ENCODE measurements at places on chromosomes 16 and 17. TPM values are rescaled to one million over a fixed set of nuclear protein-coding genes. Genes with fewer than 3 reads are reported as not detected.

DNA sequence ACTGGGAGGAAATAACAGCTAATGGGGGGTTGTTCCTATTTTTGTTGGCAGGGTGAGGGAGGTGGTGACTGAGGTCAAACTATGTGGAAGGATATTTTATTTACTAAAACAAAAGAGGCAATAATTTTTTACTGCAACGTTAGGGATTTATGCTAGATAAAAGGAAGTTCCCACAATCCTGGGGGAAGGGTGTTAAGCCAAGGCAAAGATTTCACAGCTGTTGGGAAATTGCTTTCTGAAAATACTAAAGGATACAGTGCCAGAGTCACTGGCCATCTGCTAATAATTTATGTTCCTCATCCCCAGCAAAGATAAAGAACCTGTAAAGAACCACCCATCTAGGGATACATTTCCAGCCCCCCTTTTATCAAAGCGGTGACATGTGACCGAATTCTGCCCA, 756.0 kb upstream of the RBFOX1 start:
- no peak for DNase-seq

- DNase-seq = no peak
Observed at GRCh38 chr16:22677024-22677830, 136.7 kb upstream of the HS3ST2 start.

DNA sequence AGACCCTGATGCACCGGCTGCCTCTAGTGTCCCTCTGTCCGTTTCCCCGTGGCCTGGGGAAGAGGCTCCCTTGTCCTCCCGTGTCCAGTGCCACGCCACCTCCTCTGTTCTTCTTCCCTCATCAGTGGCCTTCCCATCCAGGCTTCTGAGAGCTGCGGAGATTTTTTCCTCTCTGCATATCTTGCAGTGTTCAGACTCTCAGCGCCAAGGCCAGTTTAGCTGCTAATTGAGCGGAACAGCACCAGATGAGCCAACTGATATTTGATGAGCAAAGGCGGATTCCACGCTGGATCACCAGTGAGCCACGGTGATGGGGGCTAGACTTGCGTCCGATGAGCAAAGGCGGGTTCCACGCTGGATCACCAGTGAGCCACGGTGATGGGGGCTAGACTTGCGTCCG, 257.6 kb downstream of the FOXL1 start:
- DNase-seq = no peak

GRCh38 chr17:32565401-32565800, 78.6 kb downstream of the CDK5R1 start:
- no peak for DNase-seq

- no peak for DNase-seq
Observed at GRCh38 chr16:1791256-1791942, 2.1 kb downstream of the IGFALS start.

- DNase-seq = peak; percentile 74
Observed at GRCh38 chr17:38510421-38511149, 82.3 kb downstream of the ARHGAP23 start.

GRCh38 chr17:3594051-3594800, 15.0 kb downstream of the TRPV1 start:
- DNase-seq = peak; percentile 53

- DNase-seq = peak; percentile 96
Observed at GRCh38 chr16:86566601-86566965, at the start of gene FOXC2. Gene FOXC2 (plus strand): TSS chr16:86566829. CDS start chr16:86567336, 507 bp downstream.

DNA sequence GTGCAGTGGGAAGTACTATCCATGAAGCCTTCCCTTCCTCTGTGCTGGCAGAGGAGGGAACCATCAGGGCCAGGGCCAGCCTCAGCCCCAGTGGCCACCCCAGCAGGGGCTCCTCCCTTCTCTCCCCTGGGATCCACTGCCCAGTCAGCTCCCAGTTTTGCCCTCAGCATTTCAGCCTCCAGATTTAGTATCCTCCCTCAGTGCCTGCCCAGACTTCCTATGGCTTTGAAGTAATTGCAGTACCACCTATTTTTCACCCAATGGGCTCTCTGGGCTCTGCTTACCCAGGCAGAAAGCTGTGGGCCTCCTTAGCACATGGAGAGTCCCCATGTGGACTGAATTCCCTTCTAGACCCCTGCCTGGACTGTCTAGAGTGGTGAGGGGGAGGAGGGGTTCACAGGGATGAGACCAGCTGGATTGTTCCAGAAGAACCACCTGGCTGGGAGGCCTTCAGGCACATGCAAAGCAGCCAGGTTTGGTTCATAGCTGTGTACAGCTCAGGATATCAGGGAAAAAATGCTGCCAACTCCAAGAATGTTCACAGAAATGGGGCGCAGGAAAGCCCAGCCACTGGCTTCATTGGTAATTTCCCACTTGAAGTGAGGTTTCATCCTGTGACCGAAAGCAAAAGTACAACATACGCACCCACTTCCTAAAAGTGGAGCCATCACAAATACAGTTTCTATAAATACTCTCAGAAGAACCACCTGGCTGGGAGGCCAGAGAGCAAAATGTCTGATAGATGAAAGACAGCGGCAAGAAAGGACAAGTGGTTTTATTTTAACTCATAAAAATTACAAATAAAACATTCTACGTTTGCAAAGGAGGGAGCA, 15.2 kb upstream of the HERPUD1 start:
- no peak for DNase-seq

DNA sequence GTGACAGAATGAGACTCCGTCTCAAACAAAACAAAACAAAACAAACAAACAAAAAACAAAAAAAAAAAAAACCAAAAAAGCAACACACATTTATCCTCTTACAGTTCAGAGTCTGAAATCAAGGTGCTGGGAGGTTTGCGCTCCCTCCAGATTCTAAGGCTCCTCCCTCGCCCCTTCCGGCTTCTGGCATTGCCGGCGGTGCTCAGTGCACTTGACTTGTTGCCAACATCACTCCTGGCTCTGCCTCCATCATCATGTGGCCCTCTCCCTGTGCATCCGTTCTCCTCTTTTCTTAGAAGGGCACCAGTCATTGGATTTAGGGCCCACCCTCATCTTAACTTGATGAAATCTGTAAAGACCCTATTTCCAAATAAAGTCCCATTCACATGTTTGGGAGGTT, 73.8 kb downstream of the RBFOX3 start:
- no peak for DNase-seq

DNA sequence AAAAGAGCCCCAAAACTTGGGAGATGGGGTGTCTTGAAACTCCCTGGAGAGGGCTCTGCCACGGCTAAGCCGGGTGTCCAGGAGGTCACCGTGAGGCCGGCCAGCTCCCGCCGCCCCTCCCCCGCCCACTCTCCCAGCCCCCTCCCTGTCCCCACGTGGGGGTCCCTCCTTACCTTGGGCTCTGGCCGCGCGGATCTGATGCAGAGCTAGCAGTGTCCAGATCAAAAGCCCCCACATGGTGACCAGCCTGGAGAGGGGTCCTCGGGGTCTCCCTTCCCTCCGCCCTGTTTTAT, 447 bp downstream of the SDK2 start:
- no peak for DNase-seq

DNA sequence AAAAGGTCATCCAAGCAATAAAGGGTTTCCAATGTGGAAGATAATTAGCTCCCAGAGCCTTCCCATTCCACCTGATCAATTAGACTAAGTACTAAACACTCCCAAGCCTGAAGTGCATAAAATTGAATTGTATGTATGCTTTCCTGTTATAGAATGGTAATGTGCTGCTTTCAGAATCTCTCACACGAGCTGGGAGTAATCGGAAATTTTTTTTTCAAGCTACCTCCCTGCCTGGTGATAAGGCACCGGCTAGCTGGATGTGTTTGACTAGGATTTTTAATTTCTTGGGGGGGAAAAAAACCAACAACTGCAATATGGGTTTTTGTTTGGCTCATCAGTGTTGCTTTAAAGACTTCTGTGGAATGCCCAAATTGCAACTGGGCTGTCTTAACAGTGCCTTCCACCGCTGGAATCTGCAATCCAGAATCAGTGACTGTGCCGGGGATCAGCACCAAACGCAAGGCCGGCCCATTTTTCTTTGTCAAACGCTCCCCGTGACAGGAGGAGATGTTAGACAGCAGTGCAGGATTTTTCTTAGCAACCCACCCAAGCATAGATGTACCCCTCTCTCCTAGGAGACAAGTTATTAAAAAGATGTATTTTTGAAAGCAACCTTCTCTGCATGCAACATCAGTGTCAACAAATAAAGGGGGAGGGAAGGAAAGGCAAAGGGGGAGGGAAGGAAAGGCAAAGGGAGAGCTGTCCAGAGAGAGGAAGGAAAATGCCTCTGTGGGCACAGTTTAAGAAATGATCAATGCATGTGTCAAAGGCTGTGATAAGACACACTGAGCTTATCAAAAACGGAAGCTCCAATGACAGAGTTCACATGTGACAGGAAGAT, 387.2 kb downstream of the NPIPA8 start:
- DNase-seq = no peak

DNA sequence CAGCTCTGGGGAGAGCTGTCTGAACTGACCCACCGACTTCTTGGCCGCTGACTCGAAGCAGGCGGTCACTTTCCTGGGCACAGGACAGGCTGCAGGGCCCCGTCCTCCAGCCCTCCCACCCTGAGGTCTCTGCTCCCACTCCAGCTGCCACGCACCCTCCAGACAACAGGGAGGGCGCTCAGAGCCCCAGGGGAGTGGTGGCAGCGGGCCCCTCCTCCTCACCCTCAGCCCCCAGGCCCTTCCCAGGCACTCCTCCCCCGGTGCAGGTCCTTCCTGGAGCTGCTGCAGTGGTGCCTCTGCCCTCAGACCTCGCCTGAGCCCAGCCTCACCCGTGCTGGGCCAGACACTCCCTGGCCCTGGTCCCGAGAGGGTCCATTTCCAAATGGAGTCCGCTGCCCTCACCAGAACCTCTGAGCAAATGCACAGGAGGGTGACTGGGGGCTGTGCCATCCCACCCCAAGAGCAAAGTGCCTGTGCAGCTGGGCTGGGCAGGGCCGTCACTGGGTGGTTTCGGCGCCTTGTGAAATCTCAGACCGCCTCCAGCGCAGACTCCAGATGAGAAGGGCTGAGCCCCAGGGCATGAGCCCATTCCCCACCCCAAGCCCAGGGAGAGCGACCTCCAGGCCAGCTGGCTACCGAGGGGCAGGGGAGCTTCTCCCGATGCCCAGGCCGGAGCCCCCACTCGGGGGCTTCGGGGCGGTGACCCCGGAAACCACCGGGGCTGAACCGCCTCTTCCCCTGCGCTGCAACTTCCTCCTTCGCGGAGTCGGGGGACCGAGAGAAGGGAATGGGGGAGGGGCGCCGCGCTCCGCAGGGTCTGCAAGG, 717 bp downstream of the CYBA start:
- DNase-seq = peak; percentile 40

The AGRP gene
- 1.4 TPM for total RNA-seq

The FSCN2 gene
- 3.9 TPM for total RNA-seq

The AANAT gene
- not detected for total RNA-seq

The PTGES3L gene
- total RNA-seq = 1.1 TPM

The TAT gene
- total RNA-seq = not detected

The DNASE1L2 gene
- total RNA-seq = 1.0 TPM

The FZD2 gene
- total RNA-seq = 8.3 TPM

The AOC3 gene
- 82.9 TPM for total RNA-seq

The SLC5A10 gene
- 0.09 TPM for total RNA-seq

The CNGB1 gene
- 0.14 TPM for total RNA-seq

The CACNG1 gene
- not detected for total RNA-seq

The IRF8 gene
- total RNA-seq = 36.2 TPM

The NLRP1 gene
- 33.1 TPM for total RNA-seq

The CX3CL1 gene
- 38.6 TPM for total RNA-seq

The C17orf107 gene
- 2.8 TPM for total RNA-seq

Measured in lung (tissue), 17 donors.